Activated T-cell treated with anti-CD3 and anti-CD28 coated beads, Interleukin-2, amount 50 U/mL, for 72 hours (primary cell): ENCODE measurements at places on chromosomes 4 and X. TPM values are rescaled to one million over a fixed set of nuclear protein-coding genes. Genes with fewer than 3 reads are reported as not detected.

- DNase-seq = no peak
Observed at GRCh38 chrX:153590961-153591956, 7.7 kb downstream of the CCNQ start.

- no peak for DNase-seq
Observed at GRCh38 chr4:7425124-7425523, 9.6 kb downstream of the PSAPL1 start.

- no peak for DNase-seq
Observed at GRCh38 chr4:53128706-53129357, 237.0 kb downstream of the SCFD2 start.

DNA sequence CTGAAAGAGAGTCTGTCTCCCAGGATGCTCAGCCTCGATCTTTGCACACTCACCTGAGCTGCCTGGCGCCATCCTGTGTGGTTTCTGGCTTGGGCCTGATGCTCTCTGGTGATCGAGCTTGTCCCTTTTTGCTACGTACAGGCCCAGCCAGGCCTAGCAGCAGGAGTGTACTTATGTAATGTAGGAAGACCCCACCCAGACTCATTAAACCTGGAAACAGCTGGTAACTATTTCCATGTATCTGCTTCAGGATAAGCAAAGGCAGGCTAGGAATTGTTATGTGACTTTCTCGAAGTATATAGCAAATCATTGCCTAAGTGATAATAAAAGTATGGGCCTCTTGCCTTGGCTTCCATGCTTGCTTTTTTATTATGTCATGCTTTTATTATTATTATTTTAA lies 18.6 kb upstream of the ARSJ start:
- DNase-seq = no peak

DNA sequence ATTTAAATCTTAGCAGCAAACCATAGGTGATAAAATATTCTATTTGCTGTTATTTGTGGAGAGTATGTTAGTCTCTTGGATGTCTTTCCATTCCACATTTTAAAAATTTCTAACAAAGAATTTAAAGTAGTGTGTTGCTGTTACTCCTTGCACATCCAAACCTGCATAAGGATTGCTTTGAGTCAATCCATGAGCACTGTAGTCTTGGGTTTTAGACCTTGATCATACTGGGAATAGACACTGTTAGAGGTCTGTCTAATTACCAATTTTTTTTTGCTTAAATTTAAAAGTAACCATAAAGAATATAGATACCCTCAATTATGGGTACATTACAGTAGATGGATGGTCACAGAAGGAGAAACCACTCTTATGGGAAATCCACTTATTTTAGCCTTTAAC lies 1.5 kb downstream of the AFP start:
- no peak for DNase-seq

The PNPLA4 gene
- 28.2 TPM for total RNA-seq

The SMPX gene
- not detected for total RNA-seq

The WDR17 gene
- 2.9 TPM for total RNA-seq
